Activated naive CD8-positive, alpha-beta T cell treated with anti-CD3 and anti-CD28 coated beads, Interleukin-2, amount 50 U/mL, for 24 hours (primary cell): ENCODE measurements at places on chromosomes 5 and 9.
A peak's percentile ranks its signal among the peaks of the same experiment; 100 is the strongest.

DNA sequence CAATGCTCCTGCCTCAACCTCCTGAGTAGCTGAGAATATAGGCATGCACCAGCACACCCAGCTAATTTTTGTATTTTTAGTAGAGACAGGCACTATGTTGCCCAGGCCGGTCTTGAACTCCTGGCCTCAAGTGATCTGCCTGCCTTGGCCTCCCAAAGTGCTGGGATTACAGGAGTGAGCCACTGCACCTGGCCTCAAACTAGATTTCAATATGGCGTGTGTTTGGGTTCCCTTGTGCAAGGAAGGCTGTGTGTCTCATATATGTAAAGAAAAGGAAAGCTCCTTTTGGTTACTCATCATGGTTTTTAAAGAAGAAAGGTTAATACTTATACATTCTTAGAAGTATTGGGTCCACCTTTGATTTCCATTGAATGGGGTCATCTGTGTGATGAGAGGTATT lies 70.7 kb downstream of the ANKRD33B start:
- no peak for DNase-seq

GRCh38 chr9:110808599-110808980 lies 140.0 kb downstream of the MUSK start:
- DNase-seq, result no peak

DNA sequence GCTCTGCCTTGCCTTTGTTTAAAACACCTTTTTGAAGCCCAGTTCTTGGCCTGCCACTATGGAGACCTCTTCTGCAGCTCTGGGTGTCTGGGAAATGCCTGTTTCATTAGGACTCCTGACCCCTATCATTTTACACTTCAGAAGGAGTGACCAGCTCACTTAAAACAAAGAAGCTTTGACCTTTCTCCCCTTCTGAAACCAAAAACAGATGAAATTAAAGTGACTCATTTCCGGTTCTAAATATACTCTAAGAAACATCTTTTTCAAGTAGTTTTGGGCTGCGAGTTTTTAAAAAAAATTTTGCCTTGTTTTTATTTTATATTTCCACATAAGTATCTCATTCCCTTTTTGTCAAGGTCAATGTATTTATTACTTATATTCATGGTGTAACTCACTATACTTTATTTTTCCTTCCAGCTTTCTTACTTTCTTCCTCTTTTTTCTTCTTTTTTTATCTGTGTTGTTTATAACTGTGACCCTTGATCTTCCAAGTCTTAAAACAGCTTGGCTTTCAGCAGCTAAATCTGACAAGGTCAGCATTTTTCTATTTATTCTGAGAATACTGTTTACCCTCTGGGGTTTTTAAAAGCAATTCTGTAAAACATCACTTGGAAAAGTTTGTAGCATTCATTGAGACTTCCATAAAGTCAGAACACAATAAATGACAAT lies 672.9 kb downstream of the NR2F1-AS1 start:
- DNase-seq, result no peak

GRCh38 chr5:4831325-4831724 lies 308.8 kb upstream of the ADAMTS16 start:
- DNase-seq, result no peak

GRCh38 chr5:96940586-96940985 lies 4.7 kb downstream of the LNPEP start:
- no peak for DNase-seq

- DNase-seq, result no peak
Measured at GRCh38 chr9:135884328-135885035, 22.9 kb downstream of the CAMSAP1 start.

GRCh38 chr5:78416677-78417425 lies 56.4 kb downstream of the SCAMP1 start:
- no peak for DNase-seq

DNA sequence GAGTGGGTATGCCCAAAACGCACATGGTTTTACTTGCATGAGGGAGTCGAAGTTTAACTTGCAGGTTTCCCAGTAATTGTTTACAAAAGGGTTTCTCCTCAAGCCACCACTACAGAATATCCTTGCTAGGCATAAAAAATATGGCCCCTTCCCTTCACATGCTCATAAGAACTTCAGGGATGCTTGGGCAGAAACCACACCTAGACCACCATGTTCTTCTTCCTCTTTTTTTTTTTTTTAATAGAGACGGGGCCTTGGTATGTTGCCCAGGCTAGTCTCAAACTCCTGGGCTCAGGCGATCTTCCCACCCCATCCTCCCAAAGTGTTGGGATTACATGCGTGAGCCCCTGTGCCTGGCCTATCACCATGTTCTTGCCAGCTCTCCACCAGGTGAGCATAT lies 18.6 kb upstream of the PLIN2 start:
- no peak for DNase-seq

DNA sequence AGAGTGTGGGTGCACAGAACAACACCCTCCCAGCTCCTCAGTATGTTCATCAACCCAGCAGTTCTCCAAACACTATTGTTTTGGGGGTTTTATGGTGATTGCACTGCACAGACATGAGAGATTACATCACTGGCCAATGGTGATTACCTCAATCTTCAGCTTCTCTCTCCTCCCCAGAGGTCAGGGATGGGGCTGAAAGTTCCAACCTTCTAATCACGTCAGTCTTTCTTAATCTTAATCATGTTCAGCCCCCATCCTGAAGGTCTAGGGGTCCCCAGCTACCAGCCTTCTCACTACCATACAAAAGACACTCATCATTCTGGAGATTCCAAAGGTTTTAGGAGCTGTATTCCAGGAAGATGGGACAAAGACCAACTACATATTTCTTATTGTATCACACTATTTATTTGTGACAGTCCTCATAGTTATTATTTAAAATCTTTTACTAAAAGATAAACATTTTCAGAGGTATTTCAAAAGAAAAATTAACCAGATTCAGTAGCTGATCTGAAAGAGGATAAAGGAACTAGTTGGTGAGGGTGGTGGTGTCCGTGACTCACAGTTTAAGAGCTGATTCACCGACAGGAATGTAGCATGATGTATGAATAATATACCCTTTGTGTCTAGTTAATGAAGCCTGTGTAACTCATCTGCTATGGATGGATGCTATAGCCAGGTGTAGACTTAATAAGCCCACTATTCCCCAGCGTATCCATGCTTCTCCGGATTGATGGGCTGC lies 35.6 kb downstream of the RASEF start:
- DNase-seq, result no peak

GRCh38 chr5:6391151-6391550 lies 12.8 kb upstream of the MED10 start:
- DNase-seq, result no peak

DNA sequence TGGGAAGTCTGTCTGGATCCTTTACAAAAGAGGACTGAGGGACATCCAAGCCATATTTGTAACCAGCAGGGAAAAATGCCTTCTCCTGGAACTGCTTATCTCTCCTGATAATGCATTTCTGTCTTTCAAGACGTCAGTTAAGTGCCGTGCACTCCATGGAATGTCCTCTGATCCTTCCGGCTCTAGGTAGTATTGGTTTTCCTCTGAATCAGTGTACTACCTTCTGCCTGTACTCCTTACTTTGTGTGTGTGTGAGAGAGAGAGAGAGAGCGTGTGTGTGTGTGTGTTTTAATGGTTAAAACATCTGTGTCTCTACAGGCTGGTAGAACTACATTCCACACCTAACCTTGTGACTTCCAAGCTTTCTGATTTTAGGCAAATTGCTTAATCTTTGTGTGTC lies 89.9 kb downstream of the PIP5K1B start:
- no peak for DNase-seq

DNA sequence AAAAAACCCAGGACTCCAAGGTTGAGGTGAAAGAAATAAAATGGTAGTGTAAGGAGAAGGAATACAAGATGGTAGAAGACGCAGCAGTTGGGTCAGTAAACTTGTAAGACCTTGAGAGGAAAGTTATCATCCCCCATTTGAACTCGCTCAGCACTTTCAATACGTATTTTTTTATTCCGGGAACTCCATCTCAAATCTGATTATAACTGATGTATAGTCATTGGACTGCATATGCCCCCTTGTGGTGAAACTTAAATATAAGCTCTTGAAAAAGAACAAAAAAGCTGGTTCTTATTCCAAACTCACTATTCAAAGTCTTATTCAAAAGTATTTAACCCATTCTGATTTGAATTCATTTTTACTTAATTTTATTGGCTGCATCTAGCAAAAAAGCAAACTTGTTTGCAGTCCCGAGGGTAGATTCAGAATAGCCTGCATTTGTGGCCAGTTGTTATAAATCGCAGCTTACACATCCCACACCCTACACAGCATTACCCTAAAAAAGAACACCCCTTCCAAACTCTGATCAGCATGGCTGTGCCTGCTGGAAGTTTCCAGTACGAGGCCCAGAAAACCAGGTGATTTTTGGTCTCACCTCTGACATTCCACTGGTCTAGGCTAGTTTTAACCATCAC lies 118.0 kb downstream of the ESM1 start:
- DNase-seq, result no peak

DNA sequence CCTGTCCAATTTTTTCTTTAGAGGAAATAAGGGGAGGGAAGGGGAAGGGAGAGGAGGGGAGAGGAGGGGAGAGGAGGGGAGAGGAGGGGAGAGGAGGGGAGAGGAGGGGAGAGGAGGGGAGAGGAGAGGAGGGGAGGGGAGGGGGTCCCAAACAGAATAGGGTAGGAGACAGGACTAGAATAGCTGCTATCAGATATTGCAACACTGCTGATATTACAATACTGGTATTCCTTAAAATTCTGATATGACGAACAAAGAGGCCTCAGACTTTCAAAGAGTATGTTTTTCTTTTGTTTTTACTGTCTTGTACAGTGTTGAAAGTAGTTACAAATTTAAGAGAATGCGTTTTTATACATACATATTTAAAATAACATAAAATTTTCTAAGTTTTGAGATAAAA lies 67.5 kb downstream of the RICTOR start:
- DNase-seq, result no peak

DNA sequence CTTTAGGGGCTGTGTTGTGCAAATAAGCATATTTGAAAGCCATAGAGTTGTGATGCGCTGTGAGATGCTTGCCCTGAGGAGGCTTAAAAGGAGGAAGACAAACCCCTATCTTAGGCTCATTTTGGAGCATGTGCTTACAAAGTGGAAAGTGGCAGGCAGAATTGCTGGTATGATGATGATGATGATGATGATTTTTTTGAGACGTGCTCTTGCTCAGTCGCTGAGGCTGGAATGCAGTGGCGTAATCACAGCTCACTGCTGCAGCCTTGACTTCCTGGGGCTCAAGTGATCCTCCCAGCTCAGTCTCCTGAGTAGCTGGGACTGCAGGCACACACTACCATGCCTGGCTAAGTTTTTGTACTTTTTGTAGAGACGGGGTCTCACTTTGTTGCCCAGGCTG lies 1.7 kb downstream of the CNOT8 start:
- peak; percentile 13 for DNase-seq

- DNase-seq, result no peak
Measured at GRCh38 chr9:95645992-95646391, 129.2 kb upstream of the PTCH1 start.

GRCh38 chr5:2658447-2658846 lies 93.0 kb downstream of the IRX2 start:
- no peak for DNase-seq

GRCh38 chr5:112757468-112758208 lies 20.0 kb downstream of the APC start:
- no peak for DNase-seq

DNA sequence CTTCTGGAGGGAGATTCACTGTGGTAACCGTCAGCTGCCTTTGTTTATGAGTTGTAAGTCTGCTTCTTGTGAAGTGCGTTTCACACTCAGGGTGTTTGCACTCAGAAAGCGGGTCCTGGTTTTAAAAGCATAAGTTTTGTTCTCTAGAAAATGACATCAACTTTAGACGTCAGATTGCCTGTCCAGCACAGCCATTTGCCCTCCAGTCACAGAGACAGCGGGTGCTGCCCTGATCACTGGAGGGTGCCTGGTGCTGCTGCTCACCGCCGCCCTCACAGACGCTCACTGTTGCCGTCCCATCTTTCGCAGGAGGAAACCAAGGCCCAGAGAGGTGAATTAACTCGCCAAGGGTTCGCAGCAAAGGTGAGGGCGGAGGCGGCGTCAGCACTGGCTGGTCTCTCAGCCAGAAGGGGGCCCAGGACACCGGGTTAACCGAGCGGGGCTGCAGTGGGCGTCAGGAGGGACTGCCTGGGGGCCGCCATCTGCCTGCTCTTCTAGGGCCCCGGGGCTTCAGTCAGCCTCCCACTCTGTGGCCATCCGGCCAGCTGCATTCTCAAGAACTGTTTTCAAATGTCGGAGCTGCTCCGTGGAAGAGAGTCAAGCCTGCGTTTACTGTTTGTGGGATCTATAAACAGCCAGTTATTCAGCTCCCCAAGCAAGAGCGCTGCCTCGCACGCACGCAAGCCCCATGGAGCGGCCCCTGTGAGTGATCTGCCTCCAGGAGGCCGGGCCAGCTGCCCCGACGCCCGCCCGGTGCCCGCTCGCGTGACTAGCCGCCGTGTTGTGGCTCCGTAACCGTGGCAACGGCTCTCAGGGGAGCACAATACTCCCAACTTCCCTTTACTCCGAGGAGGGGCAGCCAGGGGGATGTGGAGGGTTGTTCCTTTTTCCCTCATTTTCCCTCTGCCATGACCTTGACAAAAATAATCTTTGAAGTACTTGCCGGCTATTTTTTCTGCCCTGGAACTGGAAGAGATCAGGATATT lies 43.4 kb upstream of the EXOC3 start:
- DNase-seq, result peak; percentile 73

GRCh38 chr9:74858751-74859414 lies 28.8 kb downstream of the TRPM6 start:
- DNase-seq, result no peak

DNA sequence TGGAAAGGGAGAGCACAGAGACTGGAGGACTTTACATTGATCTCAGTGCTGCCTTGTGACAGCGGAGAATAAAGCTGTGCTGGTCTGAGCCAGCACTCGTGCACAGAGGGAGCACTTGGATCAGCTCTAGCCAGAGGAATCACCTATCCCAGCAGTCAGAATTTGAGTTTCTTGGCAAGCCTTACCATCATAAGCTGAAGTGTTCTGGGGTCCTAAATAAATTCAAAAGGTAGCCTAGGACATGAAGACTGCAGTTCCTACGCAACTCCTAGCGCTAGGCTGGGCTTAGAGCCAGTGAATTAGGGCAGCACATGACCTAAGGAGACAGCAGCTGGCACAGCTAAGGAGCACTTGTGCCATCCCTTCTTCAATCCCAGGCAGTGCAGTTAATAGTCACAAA lies 119.5 kb downstream of the HMHB1 start:
- DNase-seq, result no peak

- no peak for DNase-seq
Measured at GRCh38 chr5:122192497-122193496, 63.5 kb downstream of the ZNF474 start.

GRCh38 chr5:169268019-169268418 lies 32.9 kb downstream of the SLIT3 start:
- no peak for DNase-seq

DNA sequence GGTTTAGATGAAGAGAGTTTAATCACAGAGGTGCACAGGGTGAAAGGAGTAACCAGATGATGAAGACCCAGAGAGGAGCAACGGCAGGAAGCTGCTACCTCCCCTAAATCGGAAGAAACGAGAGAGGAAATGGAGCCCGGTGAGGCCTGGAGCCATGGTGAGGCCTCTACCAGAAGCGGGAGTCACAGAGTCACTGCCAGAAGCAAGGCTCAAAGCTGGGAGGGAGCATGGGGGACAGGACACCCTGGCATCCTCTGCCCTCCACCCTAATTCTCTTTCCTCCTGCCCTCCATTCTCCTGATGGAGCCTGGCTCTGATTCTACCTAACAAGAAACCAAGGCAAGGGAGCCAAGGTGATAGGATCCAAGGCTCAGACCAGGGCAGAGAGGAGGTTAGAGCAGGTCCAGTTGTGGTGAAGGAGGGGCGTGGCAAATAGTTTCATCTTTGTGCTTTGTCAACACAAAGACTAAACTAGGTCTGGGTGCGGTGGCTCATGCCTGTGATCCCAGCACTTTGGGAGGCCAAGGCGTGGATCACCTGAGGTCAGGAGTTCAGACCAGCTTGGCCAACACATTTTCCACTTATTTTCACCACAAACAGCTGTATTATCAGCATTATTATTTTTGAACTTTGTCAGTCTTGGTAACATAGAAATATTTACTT lies 134.4 kb upstream of the RAI14 start:
- DNase-seq, result no peak
